NK-92 treated with Interleukin-12 subunit alpha and Interleukin-12 subunit beta, amount 100 ng/mL, for 24 hours (cell line): ENCODE measurements at places on chromosomes 11 and 22.

GRCh38 chr11:113989381-113989780 lies 14.5 kb downstream of the HTR3A start:
- no peak for DNase-seq

DNA sequence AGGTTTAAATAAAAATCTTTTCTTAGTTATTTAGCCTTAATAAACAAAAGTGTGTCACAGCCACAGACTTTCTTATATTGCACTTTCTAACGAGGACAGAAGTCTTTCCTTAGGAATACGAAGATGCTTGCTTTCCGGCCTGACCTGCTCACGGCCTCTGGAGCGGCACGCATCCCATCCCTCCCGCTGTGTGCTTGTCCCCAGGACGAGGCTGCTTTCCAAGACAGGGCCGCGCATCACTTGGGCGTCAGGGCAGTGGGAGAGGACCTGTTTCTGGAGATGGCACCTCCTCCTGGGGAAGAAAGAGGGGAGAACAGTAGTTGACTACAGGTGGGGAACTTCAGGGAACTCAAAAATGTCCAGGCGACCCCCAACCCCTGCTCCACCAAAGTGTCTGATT lies 26.4 kb downstream of the GRIK4 start:
- DNase-seq = no peak

- DNase-seq = no peak
Measured at GRCh38 chr11:100546714-100547113, 140.4 kb upstream of the ARHGAP42 start.

DNA sequence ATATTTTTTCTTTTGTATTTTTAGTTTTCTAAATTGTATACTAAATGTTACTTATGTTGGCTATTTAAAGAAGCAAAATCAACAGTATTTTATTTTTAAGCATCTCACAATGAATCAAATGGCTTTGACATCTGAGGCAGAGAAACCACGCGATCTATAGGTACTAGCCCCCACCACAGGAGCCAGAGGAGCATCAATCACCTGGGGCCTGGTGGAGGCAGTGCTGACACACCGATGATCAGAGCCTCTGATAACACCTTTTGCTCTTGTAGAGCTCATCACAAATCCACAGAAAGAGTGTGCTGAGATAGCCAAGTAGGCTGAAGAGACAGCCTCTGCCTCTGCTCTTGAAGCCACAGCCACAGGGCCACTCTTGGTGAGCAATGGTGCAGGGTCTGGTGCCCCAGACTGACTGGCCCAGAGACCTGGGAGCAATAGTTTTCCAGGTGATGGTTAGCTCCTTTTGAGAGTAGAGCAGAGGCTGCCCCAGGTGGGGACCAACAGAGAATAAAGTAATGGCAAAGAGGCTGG lies 25.2 kb downstream of the HIRA start:
- DNase-seq = no peak

GRCh38 chr22:31870890-31871289 lies 73.4 kb upstream of the YWHAH start:
- DNase-seq = no peak
